ENCODE measurements at places on chromosomes 6 and 20. TPM values are rescaled to one million over a fixed set of nuclear protein-coding genes. Genes with fewer than 3 reads are reported as not detected.

DNA sequence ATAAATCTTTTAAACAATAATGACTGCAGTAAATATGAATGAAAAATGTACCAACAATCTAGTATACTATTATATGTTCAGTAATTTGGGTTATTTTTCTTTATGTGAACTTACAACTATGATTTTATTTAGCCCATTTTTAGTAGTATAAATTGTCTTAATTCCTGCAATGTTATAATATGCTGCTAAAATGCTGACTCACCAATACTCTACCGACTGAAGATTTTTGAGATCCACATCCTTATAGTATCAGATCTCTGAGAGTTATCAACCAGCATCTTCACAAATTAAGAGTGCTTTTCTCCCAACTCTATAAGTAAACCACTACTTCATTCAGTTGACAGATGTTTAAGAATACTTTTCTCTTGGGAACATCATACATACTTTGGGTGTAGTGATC lies 16.6 kb downstream of the CDC40 start:
- DNase-seq: no peak

GRCh38 chr6:27672113-27672799 lies 199.4 kb upstream of the ZNF184 start:
- DNase-seq: no peak

DNA sequence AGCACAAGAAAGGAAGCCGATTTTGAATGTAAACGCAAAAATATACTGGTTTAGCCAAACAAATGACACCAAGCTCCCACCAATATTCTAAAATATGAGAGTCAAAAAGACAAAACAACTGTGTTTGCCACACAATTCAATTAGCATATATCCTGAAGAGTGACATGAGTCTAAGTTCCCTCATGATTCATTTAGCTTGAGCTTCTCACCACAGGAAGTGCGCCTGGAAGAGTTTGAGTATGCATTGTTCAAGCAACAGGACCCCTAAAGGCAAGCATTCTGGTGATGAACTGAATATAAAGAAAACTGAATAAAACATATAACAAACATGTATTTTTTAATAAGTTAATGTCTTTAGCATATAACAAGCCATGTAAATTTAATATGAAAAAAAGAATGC lies 115.2 kb upstream of the RUNX2 start:
- DNase-seq: no peak

DNA sequence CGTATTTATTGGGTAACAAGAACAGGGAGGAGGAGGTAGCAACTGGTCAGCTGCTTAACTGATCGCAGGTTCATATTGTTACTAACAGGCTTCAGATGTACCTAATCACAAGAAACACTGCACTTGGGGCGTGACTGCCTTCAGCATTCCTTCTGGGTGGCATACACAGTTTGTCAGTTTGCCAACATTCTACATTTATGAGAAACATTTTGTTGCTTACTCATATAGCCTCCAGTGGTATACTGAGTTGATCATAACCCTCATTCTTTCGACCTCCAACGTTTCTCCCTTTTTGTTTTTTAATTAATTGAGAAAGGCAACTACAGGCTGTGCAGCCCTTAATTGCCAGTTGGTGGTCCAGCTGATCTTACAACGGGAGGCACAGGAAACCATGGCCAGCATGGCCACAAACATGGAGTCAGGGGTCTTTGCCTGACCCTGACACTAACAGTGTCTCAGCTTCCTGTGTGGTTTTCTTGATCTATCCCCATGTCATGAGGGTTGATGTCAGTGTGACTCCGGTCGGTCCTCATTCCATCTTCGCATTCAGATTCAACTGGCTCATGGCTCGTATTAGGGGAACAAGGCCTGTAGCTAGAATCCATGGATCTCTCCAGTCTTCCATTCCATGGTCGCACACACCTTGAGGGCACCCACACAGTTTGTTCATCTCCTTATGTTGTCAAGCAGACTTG lies 9.4 kb downstream of the EPB41L2 start:
- no peak for DNase-seq

The COL10A1 gene
- 0.50 TPM for total RNA-seq

Measured in kidney (tissue), 22 donors.